GM19239 (cell line): ENCODE measurements at places on chromosomes 2 and 18.
A peak's percentile ranks its signal among the peaks of the same experiment; 100 is the strongest.

DNA sequence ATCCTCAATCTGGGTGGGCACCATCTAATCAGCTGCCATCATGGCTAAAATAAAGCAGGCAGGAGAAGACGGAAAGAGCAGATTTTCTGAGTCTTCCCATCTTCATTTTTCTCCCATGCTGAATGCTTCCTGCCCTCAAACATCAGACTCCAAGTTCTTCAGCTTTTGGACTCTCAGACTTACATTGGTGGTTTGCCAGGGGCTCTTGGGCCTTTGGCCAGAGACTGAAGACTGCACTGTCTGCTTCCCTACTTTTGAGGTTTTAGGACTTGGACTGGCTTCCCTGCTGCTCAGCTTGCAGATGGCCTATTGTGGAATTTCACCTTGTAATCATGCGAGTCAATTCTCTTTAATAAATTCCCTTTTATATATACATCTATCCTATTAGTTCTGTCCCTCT, 36.6 kb downstream of the DIPK1C start:
- no peak for DNase-seq

GRCh38 chr2:196520605-196521004, 118.9 kb upstream of the CCDC150 start:
- DNase-seq: no peak

DNA sequence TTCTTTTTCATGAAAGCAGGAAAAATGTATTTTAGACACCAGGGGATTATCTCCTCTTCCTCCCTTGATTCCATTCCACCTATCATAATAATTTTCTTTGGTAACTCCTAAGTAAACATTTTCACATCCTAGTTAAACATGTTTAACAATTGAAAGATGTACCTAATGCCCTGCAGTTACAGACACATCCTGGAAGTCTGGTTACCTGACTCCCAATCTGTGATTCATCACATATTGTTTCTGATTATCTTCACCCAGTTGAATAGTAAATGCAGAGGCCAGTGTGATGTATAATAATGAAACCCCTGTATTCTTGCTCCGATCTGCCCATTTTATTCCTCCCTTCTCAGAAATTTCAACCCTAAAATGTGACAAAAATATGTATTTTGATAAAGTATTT, 1237.6 kb upstream of the LRRTM1 start:
- no peak for DNase-seq

- no peak for DNase-seq
Measured at GRCh38 chr2:134301928-134302260, 48.0 kb downstream of the MGAT5 start.

GRCh38 chr18:68532328-68532885, 182.5 kb downstream of the TMX3 start:
- no peak for DNase-seq

DNA sequence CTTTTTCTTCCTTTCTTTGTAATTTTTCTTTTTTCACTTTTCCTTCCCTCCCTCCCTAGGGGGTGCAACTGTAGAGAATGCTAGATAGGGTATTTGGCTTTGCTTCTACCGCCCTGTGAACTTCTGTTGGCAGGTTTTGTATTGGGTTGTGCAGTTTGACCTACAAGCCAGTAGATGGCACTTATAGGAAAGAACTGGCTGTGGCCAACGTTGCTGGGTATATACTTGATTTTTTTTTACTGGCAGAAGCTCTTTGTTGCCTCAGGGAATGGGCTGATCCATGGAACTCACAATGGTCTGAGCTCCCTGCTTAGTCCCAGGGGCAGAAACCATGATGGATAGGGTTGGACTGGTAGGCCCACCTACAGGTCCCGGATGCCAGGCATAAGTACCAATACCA, 1019.5 kb upstream of the LRRTM1 start:
- no peak for DNase-seq

- peak; percentile 1 for DNase-seq
Measured at GRCh38 chr2:161384864-161385263, 31.2 kb upstream of the TBR1 start.

- DNase-seq: no peak
Measured at GRCh38 chr2:46844034-46844433, 71.6 kb downstream of the MCFD2 start.

DNA sequence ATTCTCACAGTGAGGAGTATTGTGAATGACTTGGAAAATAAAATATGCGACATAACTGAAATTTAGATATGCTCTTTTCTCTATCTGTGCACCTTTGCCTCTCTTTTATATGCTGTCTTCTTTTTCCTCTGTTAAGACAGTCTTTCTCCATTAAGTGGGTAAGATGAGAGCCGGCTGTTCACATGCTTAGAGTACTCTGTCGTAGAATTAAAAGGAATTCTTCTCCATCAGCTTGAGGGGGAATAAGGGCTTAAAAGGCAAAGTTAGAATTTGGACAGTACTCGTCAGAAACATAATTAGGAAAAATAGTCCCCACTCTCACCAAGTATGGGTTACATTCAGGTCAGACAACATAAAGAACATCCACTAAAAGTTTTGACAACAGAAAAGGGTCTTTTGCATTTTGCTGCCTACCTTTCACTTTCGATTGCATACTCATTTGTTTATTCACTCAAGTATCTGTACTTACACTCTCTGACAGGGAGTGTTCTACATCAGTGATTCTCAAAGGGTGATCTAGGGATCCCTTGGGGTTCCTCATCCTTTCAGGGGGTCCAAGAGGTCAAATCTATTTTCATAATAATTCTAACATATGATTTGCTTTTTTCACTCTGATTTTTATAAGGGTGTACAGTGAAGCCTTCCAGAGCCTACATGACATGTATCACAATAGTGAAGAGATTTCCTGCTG, 48.0 kb downstream of the ARHGAP15 start:
- DNase-seq: peak; percentile 14

GRCh38 chr2:131425231-131425941, 50.5 kb upstream of the TUBA3D start:
- no peak for DNase-seq

DNA sequence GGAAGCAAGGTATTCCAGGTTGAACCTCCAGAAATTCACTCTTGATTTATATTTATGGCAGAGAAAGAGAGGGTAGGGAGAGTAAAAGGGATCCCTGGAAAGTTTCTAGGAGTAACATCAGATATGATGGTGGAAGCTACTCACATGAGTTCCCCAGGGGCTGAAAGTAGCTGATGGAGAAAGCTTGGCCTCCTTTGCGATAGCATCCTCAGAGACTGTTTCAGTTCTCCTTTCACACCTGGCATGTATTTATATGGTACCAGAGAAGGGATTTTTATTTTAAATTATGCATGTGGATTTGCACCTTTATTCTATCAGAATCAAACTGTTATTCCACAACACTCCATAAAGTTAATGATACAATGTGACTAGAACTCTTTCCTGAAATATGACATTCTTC, 126.3 kb upstream of the OSR1 start:
- no peak for DNase-seq

DNA sequence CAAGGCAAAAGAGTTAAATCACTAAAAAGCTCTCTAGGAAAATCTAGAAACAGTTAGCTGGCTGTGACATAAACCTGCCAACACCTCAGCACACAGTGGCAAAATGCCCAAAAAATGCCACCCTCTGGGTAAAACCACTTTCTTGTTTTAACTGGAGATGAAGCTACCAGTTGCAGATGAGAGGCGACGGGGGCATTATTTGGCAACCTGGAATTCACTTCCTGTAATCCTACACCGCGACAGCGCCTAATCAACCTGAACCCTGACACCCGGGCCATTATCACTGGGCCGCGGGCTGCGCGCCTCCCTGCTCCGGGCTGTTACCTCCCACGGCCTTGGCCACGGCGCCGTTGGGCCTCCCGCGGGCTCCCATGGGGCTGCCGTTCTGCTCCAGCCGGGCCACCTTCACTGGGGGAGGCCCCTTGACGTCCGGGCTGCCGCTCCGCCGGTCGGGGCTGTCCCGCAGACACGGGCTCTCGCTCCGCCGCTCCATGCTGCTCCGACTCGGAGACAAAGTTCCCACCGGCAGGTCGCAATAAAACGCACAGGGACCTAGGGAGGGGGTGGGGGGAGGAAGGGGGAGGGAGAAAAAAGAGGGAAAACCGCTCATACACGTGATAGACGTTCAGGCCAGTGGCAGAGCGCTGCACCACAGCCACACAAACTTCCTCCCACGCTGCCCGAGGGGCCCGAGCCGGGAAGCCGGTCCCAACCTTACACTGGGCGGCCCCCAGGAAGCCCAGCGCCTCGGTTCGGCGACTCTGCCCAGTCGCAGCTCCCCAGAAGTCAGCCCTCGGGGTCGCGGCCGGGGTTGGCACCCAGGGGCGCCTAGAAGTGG, 2.0 kb downstream of the SATB2 start:
- DNase-seq: no peak

DNA sequence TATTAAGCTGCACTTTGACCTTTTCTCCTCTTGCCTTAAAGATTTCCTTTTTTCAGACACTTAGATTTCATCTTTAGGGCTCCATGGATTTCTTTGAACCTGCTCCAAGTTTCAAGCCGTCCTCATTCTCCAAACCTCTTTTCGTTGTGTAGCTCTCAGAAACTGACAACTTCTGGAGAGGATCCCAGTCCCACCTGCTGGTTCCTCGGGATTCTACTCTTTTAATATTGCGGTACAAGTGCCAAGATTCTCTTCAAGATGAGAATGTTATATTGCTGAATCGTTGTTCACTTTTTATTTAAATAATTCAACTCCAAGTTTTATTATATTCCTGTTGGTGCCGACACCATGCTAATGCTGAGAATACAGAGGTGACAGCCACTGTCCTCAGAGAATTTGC, 141.1 kb downstream of the CDH20 start:
- no peak for DNase-seq

GRCh38 chr2:20478961-20479360, 32.1 kb downstream of the RHOB start:
- no peak for DNase-seq

GRCh38 chr2:3071685-3072263, 305.8 kb downstream of the EIPR1 start:
- no peak for DNase-seq

GRCh38 chr2:10826026-10826425, 13.4 kb upstream of the PDIA6 start:
- no peak for DNase-seq

- DNase-seq: no peak
Measured at GRCh38 chr2:65639156-65639864, 206.9 kb upstream of the SPRED2 start.

GRCh38 chr2:88452980-88453582, 588 bp upstream of the FOXI3 start:
- no peak for DNase-seq

- no peak for DNase-seq
Measured at GRCh38 chr2:9336241-9336575, 87.1 kb downstream of the ITGB1BP1 start.

DNA sequence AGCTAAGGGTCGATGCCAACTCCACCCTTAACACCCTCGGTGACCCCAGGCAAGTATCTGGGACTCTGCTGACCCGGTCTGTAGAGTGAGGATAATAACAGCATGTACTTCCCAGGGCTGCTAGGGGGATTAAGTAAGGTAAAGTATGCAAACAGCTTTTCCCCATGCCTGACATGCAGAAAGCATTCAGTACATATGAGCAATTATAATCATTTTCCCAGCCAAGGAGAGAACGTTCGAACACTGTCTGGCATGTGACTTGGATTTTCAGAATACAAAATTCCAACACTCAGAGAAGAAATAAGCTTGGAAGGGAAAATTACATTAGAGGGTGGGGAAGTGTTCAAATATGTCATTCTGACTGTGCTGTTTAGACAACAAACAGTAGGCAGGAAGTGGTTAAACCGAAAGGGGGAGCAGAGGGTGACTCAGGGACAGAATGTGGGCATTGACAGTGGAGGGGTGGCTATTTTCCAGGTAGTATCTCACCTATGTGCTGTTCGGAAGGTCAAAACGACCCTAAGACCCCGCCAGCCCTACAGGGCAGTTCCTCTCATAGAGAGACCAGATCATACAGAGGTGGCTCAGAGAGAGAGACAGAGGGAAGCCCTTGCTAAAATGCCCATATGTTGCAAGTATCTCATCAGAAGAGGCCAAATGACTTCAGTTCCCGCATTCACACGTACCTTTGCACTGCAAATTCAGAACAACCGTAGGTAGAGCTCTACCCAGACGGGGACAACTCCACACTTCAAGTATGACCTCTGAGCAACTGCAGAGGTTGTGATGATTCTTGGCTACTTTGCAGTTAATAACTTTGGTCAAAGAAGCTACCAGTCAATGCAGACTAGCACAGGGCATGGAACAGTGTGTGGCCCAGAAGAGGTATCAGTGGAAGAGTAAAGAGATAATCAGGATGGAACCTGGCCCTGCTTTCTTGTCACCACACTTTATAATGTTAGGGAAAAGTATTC, 14.8 kb downstream of the ASPRV1 start:
- peak; percentile 53 for DNase-seq

- DNase-seq: no peak
Measured at GRCh38 chr2:172113617-172114016, 10.9 kb upstream of the DLX2 start.

DNA sequence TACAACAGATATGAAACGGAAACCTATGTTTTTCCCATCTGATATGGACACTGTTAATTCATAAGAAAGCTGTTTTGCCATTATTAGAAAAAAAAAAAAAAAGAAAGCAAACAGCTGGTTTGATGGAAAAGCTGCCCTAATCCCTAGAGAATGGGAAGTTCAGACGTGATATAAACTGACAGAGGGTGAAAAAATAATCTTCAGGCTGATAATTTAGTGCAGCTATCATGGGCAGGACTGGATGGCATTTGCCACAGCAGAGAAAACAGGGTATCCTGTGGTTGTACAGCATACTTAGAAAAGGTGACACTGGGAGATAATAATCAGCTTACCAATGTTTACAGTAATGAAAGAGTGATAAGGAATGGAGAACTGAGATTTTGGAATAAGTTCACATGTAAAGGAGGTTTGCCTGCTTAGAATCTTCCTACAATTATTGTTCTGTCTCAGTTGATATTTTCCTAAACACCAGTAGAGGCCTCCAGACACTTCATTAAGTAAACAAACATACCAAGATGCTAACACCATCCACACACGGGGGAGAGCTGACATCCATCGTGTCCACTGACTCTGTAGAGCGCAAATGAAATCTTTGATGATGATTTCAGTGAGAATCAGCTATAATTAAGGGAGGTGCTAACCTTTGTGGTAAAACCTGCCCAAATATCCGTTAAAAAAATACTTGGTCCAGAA, 211.6 kb upstream of the MMADHC start:
- DNase-seq: no peak

DNA sequence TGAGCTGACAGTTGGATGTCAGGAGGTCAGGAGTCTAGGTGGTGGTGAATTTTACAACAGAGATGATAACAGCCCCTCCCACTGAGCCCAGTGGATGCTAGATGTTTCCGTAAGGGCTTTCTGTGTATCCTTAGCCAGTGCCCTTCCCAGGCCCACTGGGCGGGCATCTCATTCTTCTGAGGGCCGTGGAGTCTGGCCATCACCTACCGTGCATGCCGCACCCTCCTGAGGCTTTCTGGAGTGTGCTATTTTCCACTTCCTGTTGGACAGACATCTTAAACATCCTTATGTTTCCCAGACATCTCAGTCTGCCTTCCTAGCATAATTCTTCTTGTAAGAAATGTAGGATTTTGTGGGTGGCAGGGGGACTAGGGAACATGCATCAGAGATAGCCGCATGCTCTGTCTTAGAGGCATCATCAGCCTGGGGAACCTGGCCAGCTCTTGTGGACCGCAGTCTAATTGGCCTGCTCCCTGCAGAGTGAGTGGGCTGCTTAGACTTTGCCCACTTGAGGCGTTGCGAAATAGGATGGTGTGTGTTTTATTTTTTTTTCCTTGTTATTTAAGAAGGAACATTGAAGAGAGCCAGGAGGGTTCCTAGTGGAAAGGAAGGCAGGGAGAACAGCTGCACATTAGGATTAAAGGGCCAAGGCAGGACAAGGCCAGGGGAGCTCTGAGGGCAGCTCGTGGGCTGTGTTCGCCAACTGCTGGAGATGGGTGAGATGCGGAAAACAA, 135.8 kb downstream of the SH3RF3 start:
- no peak for DNase-seq

GRCh38 chr2:191933307-191934105, 86.6 kb upstream of the CAVIN2 start:
- DNase-seq: no peak
